ENCODE measurements at places on chromosomes 7 and 10.

DNA sequence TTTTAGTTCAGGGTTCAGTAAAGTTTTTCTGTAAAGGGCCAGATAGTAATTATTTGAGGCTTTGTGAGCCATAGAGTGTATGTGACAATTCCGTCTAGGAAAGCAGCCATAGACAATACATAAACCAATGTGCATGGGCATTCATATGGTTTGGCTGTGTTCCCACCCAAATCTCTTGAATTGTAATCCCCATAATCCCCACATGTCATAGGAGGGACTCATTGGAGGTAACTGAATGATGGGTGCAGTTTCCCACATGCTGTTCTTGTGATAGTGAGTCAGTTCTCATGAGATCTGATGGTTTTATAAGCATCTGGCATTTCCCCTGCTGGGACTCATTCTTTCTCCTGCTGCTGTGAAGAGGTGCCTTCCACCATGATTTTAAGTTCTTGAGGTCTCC lies 29.9 kb downstream of the SEC61G start:
- DNase-seq: no peak

DNA sequence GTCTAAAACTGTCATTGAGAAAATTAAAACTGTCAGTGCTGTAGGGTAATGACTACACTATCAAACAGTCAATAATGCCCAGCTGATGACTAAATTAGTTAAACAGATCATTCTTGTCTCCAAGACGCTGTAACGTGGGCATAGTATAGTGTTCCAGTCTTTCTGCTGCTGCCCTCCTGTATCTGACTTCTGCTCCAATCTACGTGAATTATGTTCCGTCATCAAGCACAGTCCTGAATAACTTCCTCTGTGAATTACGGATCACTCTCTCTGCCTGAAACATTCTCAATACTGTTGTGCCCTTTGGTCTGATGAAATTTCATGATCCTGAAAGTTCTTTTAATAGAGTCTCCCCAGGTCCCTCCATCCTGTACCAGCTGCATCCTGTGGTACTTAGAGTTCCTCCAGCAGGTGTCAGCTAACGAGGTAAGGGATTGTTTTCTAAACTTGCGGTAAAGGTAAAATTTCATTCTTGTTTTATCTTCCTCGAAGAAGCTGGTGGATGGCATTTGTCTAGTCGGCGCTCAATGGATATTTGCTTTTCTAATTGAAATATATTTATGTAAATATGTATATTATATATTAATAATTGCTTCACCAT lies 393.5 kb upstream of the ADARB2 start:
- no peak for DNase-seq

DNA sequence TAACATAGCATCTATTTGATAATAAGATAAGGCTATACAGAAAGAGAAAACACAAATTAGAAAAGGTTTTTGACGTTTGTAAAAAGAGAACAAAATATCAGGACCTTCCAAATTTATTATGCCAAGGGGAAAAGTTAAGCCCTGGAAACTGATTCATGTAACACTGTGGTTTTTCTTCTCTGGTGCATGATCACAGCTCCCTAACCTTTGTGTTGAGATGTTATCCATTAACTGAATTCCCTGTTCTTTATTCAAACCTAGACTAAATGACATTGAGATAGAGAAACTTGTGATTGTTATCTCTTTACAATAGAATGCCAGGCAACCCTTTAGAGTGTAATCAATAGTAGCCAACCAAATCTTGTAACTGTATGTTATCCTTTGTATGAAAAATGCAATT lies 141.5 kb upstream of the NRG3 start:
- no peak for DNase-seq

DNA sequence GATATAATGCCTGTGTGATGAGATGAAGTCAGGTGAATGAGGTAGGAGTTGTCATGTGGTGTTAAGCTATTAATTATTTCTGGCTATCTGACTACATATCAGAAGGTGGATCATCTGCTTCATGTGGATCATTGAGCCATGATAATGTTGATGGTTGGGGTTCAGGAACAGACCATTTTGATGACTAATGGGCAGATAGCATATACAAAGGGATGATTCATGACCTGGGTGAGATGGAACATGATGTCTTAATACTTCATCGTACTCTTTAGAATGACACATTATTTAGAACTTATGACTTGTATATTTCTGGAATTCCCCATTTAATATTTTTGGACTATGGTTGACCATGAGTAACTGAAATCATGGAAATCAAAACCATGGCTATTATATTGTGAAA lies 155.1 kb downstream of the OR13A1 start:
- no peak for DNase-seq

GRCh38 chr10:21511946-21512572 lies 13.4 kb downstream of the SKIDA1 start:
- no peak for DNase-seq

DNA sequence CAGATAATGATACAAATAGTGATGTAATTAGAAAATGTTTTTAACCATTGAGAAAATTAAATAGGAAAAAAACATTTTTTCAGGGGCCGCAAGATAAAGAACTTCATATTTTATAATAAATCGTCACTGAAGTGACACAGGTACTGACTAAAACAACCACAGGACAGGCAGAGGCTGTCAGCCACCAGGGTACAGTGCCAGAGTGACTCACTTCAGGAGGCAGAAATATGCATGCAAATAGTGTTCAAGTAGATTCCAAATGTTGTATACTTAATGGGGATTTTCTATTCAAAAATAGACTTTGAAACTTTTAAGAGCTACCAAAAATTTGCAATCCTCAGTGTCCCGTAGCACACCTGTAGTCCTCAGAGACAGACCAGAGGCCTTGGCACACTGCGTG lies 68.6 kb downstream of the FRMPD2 start:
- DNase-seq: no peak

DNA sequence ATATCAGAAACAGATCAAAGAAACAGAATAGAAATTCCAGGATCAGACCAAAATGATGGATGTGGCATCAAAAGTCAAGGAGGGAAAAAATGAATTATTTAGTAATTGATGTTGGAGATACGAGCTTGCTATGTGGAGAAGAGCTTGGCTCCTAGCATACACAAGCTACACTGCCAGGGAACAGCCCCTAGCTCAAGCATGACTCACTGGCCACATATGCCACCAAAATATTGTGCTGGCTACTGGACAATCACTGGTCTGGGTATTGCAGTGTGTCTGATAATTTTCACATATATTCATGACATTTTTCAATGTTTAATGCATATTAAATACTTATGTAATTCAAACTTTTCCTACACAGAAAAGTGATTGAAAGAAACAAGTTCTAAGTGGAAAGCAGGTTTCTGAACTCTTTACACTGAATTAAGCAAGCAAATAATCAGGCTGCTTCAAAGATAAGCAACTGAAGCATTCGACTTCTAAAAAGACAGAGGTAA lies 59.3 kb downstream of the OAT start:
- no peak for DNase-seq

DNA sequence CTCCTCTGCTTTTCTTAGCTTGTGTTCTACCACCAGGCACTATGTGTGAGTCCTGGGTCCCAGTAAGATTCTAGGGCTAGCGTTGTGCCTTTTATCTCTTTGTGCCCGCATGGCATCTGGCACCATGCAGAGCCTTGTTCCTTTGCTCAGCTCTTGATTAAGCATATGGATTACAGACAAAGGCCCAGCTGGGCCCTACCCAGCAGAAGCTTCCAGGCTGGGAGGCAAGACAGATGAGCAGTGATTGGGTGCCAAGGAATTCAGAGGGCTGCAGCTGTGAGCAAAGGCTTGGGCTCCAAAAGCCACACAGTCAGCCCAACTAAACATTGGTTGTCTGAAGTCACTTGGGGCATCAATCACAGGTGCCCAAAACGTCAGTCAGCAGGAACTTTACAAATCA lies 2.0 kb downstream of the ACSM6 start:
- DNase-seq: no peak

GRCh38 chr10:1706711-1707110 lies 30.6 kb downstream of the ADARB2 start:
- DNase-seq: no peak

- no peak for DNase-seq
Measured at GRCh38 chr10:92773776-92774175, 74.5 kb upstream of the EXOC6 start.

DNA sequence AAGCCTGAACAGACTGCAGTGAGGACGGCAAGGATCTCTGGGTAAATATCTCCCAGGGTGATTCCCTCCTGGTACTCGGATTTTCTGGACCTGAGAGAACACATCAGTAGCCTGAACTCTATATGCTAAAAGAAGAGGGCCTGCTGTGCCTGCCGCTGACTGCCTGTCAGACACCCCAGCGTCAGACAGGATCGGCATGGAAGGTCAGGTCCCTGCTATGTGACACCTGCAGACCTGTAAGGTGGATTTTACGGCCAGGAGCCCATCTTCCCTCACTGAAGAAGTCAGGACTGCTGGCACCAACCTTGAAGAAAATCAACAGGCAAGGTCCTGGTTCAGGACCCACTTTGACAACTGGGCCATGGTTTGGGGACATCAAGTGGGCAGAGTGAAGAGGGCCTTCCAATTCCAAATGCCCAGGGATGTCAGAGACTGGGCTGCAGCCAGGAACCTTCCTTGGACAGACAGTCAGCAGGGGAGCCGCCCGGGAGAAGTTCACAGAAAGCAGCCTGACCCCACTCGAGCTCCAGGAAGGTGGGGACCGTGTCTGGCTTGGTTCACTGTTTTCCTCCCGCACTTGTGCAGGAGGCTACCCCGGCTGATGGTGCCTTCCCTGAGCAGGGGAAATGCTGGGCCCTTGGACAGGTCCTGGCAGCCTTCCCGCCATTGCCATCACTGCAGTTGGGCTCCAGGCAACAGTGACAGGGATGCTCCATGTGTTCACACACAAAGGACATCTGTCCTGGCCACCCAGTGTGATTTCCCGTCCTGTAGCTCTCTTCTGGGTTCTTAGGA lies 91.8 kb upstream of the LANCL2 start:
- no peak for DNase-seq

DNA sequence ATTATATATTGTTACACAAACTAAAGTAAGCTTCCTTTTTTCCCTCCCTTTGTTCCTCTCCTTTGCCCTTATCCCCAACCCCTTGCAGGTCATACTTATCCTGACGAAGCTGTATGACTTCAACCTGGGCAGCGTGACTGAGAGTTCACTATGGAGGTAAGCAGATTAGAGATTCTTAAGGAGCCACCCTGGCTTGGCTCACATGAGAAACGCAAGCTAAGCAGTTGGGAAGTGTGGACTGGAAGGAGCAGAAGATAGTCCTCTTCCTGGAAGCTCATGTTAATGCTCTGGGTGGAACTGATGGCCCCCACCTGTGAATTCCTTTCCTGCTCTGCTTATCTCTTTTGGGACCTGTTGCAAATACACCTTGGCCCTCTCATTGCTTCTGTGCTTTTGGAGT lies 201.6 kb downstream of the SORCS3 start:
- DNase-seq: no peak

All from NCI-H1930 (cell line).